Hematopoietic multipotent progenitor cell treated with erythropoietin and hydrocortisone succinate and interleukin-3 and kit ligand, for 6 days (in vitro differentiated cells): ENCODE measurements at places on chromosomes 3 and 15.

DNA sequence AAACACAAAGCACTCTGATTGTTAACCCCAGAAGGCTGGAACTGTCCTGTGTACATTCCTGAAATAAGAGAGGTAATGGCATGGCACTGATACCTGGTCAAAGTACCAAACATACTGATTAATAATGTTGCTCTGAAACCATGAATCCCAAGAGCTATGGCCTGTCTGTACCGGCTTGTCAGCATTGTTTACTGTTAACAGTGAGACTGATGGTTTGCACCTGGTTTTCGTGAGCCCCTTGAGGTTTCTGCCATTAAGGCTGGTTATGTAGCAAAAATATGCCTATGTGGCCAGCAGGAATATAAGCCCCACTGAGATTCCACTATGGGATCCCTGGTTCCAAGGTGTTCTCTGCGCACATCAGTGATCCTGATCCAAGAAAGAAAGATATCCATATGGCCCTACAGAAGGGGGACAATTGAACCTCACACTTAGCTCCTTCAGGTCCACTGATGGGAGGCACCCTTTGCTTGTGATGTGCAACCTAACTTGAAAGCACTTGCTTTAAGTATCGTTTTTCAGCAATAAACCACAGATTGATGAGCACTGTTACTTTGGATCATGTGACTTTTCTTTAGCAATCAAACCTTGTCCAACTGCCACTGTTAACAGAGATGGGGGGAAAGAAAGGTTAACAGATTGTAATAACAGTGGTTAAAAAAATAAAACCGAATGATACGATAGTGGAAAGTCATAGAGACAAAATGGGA, 65.2 kb downstream of the TBL1XR1 start:
- no peak for DNase-seq

DNA sequence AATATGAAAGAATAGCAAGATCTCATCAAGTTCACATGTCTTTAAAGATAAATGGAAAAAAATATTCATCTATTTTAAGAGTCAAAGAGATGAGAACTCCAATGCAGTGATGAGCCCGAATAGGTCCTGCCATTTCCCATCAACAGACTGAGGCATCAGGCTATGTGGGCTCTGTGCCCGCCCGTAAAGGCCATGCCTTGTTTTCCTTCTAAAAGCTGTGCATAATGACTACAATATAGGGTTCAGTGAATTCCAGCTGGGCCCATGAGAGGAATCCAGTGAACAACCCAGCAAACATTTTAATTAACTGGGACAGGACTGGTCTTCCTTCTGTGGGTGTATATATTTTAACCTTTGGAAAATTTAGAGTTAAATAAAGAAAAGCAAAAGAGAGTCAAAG, 44.6 kb downstream of the RASGRP1 start:
- no peak for DNase-seq

- no peak for DNase-seq
Observed at GRCh38 chr3:175447521-175447920, 588.4 kb downstream of the NAALADL2 start.

DNA sequence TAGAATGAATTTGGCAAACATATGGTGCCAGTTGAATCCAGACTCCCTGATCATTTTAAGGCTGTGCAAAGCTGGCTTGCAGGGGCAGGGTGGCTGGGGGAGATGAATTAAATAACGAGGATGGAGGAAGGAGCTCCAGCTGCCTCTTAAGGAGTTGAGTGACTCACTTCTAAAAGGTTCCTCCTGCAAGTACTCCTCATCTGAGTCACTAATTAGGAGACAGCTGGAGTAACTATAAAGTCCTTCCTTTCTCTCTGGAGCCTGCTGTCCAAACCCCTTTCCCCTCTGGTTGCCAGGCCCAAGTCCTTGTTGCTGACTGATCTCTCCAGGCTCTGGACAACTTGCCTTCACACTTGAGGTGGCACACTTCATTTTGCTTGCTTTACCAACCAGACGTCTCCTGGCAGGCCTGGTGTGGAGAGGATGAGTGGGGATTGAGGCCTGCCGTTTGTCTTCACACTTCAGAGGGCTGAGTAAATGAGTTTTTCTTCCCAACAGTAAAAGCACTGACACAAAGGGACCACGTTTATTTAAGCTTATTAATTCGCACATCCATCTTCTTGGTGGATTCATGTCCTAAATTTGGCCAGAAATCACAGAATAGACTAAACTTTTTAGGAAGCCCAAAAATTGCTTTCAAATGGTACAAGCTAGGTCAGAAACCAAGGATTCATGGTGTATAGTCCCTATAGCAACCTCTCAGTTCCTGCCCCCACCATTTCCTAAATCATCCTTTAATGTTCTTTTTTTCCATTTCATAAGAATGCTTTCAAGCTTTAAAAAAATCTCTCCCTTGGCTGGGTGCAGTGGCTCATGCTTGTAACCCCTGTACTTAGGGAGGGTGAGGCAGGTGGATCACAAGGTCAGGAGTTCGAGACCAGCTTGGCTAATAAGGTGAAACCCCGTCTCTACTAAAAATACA, 90.5 kb upstream of the MYRIP start:
- no peak for DNase-seq

DNA sequence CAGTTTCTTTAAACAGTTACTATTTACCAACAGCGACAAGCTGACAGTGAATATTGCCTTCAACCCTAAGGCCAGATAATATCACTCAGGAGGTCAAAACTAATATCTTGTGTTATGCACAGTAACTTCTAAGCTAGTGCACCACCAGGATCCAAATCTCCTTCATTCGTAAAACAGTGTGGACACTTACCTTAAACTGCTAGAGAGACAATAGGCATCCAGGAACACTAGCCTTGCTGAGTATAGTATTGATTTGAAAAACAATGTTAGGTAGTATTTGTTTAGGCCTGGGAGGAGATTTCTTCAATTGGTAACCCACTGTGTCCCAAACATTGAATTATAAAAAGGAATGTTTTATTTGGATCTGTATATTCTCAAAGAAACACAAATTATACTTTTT, 707.9 kb upstream of the UBE2E2 start:
- no peak for DNase-seq

DNA sequence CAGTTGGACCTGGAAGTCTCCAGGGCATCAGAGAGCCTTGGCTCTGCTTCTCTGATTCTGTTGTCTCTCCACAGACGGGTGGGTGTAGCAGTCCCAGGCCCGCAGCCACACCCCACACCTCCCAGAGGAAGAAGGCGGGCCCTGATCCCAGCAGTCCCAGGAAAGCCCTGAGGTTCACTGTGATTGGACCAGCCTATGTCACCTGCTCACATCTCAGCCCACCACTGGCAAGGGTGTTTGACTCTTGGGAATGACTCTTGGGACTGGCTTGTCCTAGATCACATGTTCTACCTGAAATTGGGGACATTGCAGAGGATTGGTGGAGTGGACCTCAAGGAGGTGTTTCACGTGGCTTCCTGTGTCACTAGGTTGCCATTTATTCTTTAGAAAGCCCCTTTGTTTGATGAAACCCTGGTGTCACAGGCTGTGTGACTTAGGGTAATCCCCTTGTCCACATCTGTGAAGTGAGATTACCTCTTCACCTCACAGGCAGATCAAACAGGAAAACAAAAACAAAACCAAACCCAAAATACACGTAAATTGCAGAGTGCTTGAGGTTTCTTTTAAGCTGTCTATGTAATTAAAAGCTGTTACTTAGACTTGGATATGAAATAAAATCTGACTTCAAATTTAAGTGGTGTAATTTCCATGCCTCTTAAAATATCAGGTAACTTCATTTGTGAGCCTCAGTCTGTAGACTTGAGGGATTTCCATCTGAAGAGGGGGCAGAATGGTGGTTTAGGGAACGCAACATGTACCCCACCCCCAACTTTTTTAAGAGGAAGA, 26.7 kb downstream of the FLNB start:
- DNase-seq: no peak

GRCh38 chr3:38475716-38476115, 20.4 kb upstream of the EXOG start:
- no peak for DNase-seq

GRCh38 chr3:197380786-197381185, 82.4 kb upstream of the DLG1 start:
- DNase-seq: no peak

- no peak for DNase-seq
Observed at GRCh38 chr3:52452570-52453221, 1.1 kb downstream of the TNNC1 start.

DNA sequence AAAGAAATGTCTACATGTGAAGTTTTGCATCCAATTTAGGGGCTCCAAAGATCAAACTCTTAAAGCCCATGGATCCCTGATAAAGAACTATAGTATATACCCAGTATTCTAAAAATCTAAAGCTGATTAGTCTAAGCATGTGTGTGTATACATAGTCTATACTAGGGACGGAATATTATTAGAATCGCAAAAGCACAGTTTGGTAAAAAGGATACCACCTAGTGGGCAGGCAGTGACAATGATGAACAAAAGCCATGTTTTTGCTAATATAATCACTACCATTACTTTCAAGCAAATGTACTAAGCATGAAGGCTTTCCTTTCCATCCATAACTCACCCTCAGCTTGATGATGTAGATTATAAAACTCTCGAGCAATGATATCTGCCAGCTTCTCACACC, 16.5 kb downstream of the POLQ start:
- peak; percentile 44 for DNase-seq

DNA sequence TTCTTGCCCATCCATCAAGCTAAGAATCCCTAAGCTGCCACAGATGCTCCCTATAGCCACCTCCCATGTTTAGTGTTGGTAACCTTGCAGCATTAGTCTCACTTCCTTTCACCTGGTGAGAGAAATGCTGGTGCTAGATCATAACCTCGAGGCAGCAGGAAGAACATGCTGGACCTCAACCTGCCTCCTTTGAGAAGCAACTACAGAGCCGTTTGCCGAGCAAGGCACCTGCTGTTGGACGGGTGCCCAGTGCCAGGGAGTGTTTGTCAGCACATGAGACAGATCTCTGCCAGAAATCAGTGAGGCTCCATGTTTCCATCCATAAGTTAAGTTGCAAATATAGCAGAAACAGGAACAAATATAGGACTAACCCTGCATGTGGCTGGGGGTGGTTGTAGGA, 955.7 kb downstream of the TUSC7 start:
- DNase-seq: no peak

GRCh38 chr15:101121511-101122090, 130.2 kb downstream of the CHSY1 start:
- DNase-seq: peak; percentile 81

GRCh38 chr15:68789091-68789490, 31.6 kb downstream of the ANP32A start:
- no peak for DNase-seq

- DNase-seq: no peak
Observed at GRCh38 chr3:29772436-29772835, 491.6 kb downstream of the RBMS3 start.

DNA sequence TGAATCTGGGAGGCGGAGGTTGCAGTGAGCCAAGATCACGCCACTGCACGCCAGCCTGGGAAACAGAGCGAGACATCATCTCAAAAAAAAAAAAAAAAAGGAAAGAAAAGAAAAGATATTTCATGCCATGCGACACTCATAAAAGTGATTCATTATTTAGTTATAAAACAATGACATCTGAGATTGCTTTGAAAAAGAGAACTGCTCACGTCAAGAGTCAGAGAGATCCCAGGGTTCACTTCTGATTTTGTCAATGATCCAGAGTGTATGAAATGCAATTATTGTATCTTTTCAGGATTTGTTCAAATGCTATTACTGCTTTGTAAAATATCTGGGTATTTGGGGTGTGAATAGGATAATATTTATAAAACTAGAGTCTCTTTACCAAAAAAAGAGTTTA, 6.0 kb upstream of the SAMD7 start:
- DNase-seq: no peak

DNA sequence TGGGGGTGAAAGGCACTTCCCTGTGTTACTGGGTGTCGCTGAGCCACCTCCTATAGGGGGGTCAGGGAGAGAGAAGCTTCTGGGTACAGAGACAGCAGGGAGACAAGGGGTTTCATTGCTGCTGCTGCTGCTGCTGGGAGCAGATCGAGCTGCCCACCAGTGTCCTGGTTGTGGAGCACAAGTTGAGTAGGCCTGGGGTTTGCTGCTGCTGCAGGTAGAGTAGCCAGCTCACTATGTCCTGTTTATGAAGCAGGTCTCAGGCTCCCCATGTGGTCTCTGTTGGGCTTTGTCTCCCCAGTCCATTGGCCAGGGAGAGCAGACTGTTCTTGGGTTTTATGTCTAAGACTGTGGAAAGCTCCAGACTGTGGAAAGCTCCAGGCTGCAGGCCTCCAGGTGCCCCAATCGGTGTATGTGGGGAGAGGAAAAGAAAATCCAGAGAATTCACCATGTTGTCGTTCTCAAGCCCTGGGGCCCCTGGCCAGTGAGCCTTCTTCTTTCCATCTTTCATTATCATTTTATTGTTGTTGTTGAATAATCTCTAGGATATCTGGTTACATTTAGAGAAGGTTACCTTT, 157.8 kb downstream of the ADAMTS17 start:
- no peak for DNase-seq

DNA sequence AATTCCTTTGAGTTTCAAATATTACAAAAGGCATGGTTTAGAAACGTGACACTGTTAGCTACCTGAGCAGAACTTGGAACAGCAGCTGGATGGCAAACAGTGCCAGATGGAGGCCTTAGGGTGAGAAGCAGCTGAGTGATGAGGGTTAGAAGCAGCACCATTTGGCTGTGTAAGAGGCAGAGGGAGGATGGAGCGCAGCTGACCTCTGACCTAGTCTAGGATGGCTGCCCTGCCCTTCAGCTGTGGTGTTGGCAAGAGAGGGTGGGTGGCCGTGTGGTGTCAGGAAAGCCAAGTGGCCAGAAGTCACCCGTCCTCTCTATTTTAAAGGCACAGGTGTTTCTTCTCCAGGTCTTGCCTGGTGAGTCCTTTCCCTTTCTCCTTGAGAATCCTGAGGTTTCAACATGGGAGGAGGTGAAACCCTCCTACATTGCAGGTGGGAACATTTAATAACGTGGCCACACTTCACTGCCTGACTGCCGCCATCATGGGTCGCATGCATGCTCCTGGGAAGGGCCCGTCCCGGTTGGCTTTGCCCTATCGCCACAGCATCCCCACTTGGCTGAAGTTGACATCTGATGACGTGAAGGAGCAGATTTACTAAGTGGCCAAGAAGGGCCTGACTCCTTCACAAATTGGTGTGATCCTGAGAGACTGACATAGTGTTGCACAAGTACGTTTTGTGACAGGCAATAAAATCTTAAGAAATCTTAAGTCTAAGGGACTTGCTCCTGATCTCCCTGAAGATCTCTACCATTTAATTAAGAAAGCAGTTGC, 17.6 kb downstream of the BCL2L10 start:
- no peak for DNase-seq

DNA sequence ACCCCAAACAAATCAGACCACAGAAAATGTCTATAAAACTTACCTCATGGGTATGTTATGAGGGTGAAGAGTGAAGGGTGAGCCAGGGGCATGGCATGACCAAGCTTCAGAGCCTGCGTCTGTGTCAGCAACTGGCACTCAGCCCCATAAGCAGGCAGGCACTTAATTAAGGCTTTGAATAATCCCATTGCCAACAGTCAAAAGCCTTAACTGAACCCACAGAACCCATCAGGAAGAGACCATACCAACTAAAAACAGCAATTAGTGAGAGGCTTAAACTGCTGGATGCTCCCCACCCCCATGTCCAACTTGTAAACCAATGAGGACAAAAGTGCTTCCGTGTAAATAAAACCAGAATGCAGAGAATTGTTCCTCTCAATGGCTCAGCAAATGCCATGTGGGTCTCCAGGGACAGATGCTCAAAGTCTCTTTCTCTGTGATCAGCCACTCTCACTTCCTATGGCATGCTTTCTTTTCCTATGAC, 126.0 kb downstream of the MYLK start:
- no peak for DNase-seq

- DNase-seq: no peak
Observed at GRCh38 chr3:147424581-147425387, 15.6 kb downstream of the ZIC1 start.
